Stimulated activated CD8-positive, alpha-beta memory T cell treated with anti-CD3 and anti-CD28 coated beads, Interleukin-7, amount 100 ng/mL, for 1 hour (primary cell): ENCODE measurements at places on chromosomes 3 and 15.

- DNase-seq: no peak
Measured at GRCh38 chr3:166446291-166446690, 609.1 kb upstream of the BCHE start.

DNA sequence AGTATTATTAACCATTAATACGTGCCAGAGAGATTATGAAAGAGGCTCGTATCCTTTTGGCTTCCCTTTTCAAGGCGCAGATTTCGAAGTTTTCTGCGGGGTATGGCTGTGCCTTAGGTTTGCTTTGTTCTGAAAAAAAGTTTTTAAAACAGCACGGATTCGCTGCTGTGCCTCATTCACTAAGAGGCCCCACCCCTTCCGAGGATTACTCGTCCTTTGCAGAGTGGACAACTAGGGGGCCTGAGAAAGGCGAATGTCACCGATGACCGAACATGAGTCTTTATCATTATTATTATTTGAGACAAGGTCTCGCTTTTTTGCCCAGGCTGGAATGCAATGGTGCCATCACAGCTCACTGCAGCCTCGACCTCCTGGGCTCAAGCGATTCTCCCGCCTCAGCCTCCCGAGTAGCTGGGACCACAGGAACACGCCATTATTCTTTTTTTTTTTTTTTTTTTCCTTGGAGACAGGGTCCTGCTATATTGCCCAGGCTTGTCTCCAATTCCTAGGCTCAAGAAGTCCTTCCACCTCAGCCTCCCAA lies 684 bp upstream of the RPS27L start:
- DNase-seq: no peak

DNA sequence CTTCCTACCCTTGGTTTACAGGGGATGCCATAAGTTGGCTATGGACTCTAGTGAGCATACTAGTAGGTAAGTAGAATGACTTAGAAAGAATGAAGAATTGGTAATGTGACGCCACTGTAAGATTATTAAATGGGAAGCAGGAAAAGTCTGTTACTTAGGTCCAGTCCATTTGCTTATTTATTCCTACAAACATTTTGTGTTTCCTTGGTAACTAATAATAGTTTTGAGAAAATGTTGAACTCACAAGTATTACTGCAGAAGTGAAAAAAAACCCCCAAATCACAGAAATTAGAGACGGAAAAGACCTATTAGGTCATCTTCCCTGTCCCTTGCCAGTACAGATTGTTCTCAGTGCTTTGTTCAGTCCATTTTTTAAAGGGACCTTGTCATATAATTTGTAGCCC lies 63.5 kb downstream of the CMSS1 start:
- DNase-seq: no peak

DNA sequence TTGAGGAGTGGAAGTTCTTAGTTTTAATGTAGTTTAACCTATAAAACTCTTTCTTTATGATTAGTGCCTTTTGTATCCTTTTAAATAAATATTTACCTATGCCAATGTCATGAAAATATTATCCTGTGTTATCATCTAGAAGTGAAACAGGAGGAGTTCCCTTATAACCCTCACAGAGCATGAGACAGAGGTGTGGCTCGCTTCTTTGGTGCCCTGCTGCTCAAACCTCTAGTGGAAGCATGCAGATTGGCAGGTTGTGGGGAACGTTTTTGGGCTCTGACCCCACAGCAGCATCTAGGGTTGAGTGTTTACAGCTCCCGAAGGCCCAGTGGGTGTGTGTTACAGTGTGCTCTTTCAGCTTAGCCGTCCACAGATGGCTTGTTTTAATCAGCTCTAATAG lies 459.4 kb upstream of the AZI2 start:
- DNase-seq: no peak

GRCh38 chr3:184078851-184079250 lies 18.0 kb upstream of the HTR3E start:
- no peak for DNase-seq

GRCh38 chr3:196813903-196814302 lies 53.8 kb upstream of the SENP5 start:
- DNase-seq: no peak

GRCh38 chr15:77064063-77064462 lies 6.8 kb downstream of the TSPAN3 start:
- DNase-seq: no peak

DNA sequence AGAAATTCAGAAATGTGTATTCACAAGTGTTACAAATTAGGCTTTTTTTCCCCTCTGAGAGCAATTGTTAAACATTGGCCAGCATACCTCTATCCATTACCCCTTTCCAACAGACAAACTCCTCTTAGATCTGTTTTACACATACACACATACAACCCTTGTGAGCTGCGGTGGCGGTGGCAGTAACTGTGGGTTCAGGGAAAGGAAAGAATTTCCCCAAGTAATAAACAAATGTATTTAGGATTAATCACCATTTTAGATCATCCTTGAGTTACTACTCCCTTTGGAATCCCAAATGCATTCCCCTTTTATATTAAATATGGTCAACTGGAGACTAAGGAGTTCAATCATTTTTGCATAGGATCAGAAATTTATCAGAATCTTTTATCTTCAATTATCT lies 667.0 kb downstream of the FHIT start:
- DNase-seq: no peak

DNA sequence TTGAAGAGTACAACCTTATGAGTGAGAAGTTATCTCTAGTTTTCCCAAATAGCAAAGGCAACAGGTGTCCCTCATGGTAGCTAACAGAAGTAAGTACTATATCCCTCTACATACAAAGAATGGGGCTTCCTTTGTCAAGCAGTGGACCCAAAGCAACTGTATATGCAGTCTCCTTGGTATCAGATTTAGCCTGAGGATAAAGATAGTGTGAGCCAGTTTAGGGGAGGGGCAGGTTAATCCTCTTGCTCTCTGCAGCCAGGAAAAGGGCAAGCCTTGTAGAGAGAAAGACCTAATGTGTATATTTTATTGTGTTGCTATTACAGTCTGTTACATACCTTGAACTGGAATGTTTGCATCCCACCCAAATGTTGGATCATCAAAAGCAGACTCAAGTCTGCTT lies 117.9 kb upstream of the COL8A1 start:
- no peak for DNase-seq

- no peak for DNase-seq
Measured at GRCh38 chr3:143122608-143123352, 3.2 kb downstream of the CHST2 start.

DNA sequence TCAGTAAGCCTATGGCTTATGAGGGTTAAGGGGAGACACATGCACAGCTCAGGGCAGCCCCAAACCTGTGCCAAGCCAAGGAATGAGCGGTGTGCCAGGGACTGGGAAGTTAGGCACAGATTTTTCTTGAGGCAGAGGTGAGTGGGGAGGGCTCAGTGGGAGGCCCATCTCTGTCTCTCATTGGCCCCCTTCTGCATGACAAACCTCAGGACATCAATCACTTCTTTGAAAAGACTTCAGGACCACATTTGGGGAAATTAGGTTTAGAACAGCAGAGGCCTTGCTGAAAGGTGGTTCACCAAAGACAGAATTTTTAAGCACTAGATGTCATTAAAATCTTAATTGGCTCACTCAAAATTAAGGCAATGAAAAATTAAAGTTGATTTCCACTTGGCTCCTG lies 57.2 kb downstream of the RAB11A start:
- DNase-seq: no peak

DNA sequence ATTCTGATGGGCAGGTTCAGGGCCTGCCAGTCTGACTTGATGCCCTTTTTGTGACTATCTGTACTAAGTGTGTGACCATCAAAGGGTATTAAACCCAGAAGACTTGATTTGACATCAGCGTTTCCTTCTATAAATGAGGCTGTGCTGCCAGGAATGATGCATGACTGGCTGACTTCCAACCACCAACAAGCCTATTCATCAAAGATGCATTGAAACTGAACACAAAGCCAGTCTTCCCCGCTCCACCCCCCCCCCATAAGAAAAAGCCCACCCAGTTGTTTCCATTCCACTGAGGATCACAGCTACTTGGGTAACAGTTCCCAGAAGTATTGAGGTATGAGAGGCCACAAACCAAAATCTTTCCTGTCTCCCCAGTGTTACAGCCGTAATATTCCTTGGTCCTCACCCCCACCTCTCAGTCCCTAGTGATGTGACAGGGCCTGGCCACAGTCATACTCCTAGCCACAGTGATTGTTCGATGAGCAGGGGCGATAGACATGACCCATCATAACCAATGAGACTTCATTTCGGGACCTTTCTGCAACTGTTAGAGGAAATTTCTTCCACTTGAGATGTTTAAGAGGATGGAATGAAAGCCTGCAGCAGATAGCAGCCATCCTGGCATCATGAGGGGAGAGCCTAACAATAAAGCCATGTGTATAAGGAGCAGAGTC lies 22.6 kb downstream of the SH3BP5 start:
- DNase-seq: no peak

GRCh38 chr3:134710313-134710680 lies 59.5 kb upstream of the KY start:
- no peak for DNase-seq

DNA sequence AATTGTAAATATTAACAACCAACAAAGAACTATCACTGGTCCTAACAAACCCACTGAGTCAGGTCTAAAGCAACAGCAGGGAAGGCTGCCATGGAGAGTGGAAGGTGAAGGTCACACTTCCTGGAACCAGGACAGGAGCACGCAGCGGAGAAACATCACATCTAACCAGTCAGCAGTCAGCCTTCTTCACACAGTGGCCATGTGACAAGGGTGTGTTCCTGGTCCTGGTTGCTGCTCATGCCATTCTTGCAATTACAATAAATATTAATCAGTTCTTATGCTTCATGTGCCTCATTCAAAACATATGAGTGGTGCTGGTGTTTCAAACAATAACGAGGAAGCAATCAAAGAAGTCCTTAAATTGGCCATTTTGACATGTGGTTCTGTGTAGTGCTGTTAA lies 162.8 kb downstream of the ARRDC4 start:
- DNase-seq: no peak

DNA sequence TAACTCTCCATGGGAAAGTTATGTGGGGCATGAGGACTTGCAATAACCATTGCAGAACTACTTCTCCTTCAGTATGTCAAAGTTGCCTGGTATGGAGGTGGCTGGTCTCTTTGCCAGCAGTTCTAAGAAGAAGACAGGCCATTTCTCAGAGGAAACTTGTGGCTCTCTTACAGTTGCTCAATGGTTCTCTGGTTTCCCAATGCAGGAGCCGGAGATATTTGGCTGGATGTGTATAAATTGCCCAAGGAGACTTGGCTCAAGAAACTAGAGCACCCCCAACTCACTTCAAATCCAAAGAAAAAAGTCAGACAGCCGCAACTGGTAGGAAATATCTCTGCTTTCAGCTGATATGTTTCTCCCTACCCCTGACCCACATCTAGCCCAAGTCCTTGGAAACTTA lies 24.2 kb downstream of the WDR93 start:
- no peak for DNase-seq

DNA sequence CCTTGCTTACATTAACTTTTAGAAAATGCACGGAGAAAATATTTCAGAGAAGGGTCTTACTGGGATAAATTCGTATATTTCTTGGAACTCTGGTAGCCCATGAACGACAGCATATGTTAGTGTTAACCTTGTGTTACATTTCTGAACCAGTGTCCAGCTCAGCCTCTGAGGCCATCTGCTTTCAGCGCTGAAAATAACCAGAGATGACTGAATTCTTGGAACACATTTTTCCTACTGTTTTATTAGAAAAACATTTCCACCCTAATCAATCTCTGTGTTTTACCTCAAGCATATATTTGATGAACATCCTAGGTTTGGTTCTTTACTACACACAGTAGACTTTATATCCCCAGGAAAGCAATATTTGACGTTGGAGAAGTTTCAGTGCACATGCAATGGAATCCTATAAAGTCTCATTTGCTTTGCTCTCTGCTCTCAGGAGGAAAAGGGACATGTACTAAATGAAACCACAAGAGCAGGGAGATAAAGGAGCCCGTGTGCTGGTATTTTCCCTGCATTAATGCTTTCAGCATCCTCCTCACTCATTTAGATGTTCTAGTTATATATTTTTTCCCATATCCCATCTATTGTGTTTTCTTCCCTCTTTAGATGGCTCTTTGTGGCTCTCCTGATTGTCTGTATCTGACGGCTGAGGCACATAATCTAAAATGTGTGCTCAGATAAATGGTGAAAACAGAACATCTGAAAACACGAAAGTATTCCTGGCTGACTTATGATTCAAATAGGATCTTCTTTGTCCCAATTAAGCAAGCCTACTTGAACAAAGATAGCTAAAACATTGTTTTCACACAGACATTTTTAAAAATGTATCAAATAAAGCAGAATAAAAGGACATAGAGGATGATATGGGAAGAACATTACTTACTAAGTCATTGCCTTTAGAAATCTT lies 151.7 kb upstream of the KCNMB2 start:
- no peak for DNase-seq

DNA sequence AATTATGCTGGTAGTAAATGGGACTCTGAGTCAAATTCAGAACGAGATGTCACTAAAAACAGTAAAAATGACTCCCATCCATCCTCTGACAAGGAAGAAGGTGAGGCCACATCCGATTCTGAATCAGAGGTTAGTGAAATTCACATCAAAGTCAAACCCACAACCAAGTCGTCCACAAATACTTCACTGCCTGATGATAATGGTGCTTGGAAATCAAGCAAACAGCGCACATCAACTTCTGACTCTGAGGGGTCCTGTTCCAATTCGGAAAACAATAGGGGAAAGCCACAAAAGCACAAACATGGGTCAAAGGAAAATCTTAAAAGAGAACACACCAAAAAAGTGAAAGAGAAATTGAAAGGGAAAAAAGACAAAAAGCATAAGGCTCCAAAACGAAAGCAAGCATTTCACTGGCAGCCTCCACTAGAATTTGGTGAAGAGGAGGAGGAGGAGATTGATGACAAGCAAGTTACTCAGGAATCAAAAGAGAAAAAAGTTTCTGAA lies 15.1 kb upstream of the ZBTB47 start:
- DNase-seq: no peak

GRCh38 chr3:22861426-22861825 lies 341.7 kb upstream of the UBE2E2 start:
- no peak for DNase-seq

DNA sequence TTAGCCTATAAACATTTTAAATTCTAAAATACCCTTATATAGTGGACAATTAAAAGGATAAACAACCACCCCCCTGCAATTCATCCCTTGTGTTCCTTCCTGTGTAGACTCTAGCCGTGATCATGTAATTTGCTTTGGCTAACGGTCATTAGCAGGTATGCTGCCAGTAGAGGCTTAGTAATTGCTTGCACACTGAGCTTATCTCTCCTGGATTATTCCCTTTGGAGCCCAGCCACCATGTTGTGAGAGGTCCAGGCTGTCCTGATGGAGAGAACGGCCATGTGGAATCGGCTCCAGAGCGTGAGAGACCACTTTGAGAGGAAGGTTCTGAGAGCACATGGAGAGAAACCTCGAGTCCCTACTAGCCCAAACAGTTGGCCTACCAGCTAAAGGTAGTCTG lies 11.0 kb upstream of the BNC1 start:
- no peak for DNase-seq

- no peak for DNase-seq
Measured at GRCh38 chr15:82829234-82829633, 19.8 kb downstream of the WHAMM start.
